ENCODE measurements at places on chromosomes 3 and 15.

DNA sequence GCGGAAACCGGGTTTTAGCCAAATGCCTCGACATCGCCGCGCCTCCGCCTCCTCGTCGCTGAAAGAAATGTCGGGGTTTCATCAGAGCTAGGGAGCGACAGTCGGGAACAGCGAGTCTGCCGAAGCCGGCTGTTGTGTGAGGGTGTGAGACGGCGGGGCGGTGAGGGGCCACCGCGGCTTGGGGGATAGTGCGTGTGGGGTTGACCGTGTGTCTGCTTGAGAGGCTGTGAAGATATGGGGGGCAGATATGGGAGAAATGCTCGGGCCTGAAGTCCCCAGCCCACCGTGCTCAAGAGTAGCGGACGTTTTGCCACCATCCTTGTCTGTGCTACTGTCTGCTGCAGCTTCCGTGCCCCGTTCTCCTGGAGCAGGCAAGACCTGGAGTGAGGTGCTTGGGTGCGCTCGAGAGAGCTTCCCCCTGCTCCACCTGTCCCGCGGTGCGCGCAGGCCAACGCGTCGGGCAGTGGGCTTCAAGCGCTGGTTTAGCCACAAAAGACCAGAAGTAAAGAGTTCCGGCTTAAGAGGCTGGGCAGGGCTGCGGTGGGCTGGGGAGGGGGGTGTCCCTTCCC lies 716 bp upstream of the ISLR2 start:
- no peak for DNase-seq

GRCh38 chr3:129655291-129655700 lies 48.8 kb upstream of the PLXND1 start:
- DNase-seq, result no peak

- no peak for DNase-seq
These were observed 42.9 kb downstream of the SCN5A start for GRCh38 chr3:38606561-38606960.

DNA sequence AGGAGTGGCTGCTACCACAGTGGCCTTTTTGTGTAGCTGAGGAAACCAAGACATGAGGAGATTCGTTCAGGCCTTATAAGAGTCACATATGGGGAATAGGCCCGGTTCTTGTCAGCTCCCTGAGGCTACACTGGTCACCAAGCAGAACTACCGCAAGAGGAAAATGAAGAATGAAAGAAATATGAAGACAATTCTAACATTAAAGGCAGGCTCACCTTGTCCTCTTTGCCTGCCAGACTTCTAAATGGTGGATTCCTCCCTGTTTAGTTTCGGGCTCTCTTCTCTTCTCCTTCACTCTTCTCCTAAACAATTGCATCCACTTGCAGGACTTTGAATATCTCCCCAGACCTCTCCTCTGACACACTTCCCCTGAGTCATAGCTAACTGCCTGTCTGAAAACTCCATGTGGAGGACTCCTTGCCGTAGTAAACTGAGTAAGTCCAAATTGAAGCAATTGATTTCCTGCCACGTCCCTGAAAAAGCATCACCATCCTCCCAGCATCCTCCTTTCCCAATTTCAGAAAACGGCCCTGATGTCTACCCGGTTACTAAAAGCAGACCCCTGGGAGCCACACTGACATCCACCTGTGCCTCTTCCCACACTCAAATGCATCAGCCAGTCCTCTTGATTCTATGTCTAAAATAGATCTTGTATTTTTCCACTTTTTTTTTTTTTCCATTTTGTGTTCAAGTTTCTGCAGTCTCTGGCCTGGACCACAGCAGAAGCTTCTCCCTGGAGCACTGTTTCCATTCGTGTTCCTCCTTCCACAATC lies 30.3 kb upstream of the VEPH1 start:
- no peak for DNase-seq

GRCh38 chr3:47901280-47901833 lies 98.4 kb downstream of the DHX30 start:
- DNase-seq, result no peak

DNA sequence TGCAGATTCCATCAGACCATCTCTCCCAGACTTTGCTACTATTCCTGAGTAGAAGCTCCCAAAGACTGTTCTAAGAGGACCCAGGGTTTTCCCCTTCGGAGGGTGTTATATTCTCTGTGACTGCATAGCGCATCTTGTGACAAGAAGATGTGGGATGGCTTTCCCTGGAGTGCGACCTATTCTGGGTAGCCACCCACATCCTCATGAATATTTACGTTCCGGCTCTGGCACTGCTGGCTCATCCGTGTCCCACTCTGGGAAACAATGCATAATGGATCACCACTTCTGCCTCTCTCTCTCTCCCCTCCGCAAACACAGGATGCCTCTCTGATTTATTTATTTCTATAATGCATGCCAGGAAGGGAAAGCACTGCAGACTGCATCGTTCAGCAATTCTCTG lies 166.1 kb downstream of the PYDC2 start:
- DNase-seq, result no peak

DNA sequence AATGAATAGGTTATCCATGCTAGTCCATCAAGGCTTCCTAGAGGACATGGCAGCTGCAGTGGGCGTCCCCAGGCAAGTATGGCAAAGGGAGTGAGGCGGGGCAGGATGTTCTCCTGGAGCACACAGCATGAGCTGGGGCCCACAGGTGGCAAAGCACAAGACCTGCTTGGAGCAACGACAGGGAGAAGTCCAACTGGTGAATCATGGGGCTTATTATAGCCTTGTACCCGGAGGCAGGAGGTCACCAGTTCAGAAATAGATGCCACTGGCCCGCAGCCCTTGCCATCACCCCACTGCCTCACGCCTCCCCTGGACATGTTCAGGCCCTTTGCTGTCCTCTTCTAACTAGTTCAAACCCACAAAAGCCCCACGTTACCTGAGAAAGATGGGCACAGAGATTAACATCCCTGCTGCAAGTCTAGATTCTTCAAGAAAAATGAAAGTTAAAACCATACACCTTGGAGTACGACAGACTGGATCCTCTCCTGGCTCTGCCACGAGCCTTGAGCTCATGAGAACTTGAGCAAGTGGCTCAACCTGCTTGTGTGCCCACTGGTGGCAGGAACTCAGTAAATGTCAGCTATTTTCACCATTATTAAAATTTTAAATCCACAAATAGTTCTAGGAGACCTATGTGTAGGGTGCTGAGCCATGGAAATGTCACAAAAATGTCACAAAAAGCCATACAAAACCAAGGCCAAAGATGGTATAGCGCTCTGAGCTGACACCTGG lies 1.8 kb upstream of the SRGAP3 start:
- DNase-seq, result no peak

- no peak for DNase-seq
These were observed 68.8 kb upstream of the MEX3B start for GRCh38 chr15:82114660-82115059.

- no peak for DNase-seq
These were observed 130.5 kb downstream of the UBE2E2 start for GRCh38 chr3:23333633-23334032.
